Fibroblast of lung (primary cell): ENCODE measurements at places on chromosomes 5 and 9.
A peak's percentile ranks its signal among the peaks of the same experiment; 100 is the strongest.

GRCh38 chr9:136220017-136220729 is 15.2 kb upstream of the LHX3 start:
- DNase-seq, result peak; percentile 68

DNA sequence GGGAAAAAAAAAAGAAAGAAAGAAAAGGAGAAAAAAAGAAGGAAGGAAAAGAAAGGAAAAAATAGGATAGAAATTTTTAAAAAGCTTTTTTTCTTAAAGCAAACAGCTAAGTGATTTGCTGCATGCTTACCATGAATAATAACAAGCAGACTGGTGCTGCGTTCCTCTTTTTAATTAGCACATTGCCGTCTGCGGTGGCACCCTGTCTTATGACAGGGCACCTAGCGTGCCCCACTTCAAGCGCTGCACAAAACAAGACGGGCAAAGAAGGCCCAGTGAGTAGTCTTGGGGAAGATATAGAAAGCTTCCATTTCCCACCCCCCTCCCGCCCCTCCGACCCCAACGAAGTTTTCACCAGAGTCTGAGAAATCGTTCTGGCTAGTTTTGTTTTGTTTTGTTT is 513.9 kb downstream of the ZNF608 start:
- DNase-seq, result no peak

GRCh38 chr5:141758310-141758998 is 76.4 kb upstream of the ARAP3 start:
- DNase-seq, result no peak

GRCh38 chr9:117643288-117643654 is 60.9 kb upstream of the TLR4 start:
- DNase-seq, result no peak

- DNase-seq, result peak; percentile 28
These were observed 229.8 kb downstream of the BNC2 start for GRCh38 chr9:16640649-16641048.

GRCh38 chr9:78298046-78298765 is 1.3 kb downstream of the PSAT1 start:
- DNase-seq, result no peak

DNA sequence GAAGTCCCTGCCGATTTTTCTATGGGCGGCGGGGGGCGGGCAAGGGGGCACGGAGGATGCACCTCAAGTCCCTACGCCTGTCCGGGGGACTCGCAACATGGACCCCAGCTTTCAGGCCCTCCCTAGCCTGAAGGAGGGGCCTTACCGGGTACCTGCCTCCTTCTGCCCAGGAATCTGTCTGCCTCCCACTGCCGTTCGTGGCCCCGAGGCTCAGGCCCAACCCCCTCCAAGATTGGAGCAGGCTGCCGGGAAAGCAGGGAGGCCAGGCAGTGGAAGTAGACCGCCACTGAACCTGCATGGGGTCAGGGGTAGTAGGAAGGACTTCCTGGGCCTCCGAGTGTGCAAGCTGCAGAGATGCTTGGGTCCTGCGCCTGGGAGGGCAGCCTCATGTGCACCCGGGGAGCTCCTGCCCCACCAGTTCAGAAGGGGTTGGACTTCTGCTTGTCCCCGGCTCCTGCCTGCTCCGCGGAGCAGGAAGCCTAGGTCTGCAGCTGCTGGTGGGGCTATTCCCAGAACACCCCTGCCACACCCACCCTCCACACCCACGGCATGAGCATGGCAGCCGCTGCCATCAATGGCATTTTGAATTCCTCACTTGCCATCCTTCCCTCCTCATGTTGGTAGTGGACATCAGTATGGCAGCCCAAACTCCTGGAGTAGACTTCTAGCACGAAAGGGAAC is 1312.7 kb upstream of the ACO1 start:
- DNase-seq, result no peak

DNA sequence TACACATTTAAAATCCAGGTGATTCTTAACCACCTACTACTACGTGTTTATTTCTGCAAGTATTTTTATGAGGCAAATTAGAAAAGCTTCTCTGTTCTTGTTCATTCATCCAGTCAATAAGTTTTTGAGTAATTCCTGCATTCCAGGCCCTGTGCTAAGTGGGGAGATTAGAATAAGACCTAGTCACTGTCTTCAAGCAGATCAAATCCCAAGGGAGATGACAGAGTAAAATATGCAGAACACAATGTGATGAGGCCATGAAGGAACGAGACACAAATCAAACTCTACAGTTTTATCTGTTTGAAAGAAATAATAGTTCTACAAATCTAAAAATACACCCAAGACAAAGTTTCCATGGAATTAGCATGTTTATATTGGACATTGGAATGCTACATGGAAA is 158.8 kb downstream of the CEP120 start:
- no peak for DNase-seq

- DNase-seq, result peak; percentile 99
These were observed 13.0 kb downstream of the SLC25A25 start for GRCh38 chr9:128081056-128081455.

DNA sequence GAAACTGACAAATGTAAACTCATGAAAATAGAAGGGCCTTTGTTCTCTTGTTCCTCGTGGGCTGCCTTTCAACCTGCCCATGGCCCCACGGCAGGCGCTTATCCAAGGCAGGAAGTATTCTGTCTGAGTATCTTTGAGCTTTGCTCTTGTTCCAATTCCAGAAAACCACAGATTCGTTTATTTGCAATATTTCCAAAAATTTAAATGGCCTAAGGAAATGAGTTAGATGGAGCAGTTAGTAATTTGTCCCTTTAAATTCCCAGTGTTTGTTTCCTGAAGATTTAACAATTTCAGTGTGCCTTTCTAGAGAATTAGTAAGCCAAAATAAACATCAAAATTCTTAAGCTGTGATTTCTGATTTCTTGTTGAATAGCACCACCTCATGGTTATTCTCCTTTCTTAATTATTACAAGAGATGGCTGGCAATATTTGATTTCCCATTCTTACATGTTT is 299.4 kb upstream of the RASA1 start:
- DNase-seq, result peak; percentile 80

- DNase-seq, result no peak
These were observed 1.5 kb downstream of the ARPC5L start for GRCh38 chr9:124863371-124863871.

DNA sequence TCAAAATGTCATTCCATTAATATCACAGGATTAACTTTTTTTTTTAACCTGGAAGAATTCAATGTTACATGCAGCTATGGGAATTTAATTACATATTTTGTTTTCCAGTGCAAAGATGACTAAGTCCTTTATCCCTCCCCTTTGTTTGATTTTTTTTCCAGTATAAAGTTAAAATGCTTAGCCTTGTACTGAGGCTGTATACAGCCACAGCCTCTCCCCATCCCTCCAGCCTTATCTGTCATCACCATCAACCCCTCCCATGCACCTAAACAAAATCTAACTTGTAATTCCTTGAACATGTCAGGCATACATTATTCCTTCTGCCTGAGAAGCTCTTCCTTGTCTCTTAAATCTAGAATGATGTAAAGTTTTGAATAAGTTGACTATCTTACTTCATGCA is 20.6 kb downstream of the PCA3 start:
- no peak for DNase-seq

- DNase-seq, result no peak
These were observed 8.4 kb upstream of the GOLPH3 start for GRCh38 chr5:32182463-32183063.

DNA sequence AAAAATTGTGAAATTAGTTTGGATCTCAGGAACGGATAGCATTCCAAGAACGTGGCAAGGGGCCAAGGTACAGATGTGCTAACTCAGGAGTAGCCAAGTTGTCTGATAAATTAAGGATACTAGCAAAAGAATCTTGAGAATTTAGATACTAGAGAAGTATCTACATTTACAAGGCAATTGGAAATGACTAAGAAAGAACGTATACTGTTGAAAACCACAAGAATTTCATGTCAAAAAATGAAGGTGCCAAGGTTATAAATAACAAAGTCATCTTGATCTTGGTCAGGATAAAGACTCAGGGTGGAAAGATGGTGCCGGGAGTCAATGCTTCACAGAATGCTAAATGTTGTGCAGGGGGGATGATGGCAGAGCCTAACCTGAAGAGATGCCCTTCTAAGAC is 19.2 kb downstream of the CAPSL start:
- peak; percentile 94 for DNase-seq

DNA sequence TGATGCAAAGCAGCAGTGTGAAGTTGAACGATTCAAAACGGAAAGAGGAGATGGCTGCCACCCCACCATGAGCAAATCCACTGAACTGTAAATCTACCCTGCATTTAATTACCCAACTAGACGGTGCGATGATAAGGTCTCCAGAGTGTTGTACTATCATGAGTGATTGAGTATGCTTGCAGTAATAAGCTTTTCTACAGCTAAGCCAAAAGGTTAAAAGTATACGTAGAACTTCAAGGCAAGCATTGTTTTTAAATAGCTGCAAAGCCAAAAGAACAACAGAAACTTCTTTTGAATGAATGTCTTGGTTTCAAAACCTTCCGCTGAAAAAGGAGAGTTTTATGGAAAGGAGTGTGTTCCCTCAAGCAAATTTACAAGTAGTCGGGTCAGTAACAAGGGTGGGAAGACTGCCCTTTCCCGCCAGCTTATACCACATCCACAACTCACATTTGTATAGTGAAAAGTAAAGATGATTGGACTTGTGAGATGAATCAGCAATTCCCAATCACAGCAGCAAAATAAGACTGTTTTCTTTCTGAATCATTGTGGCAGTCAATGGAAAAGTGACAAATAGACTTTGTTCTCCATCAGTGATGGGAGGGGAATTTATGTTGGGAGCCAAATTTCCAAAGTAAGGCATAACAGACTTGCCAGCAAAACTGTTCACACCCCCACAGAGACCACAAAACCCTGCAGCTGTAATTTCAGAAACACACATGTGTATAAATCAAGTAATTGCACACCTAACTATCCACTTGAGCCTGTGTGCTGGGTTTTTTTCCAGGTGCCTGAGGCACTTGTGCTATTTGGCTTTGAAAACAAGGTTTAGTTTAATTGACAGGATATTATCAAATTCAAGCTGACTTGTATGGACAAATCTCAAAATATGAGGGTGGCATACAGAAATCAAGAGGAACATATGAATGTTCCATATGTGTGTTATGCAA is 407.7 kb upstream of the GRAMD2B start:
- peak; percentile 42 for DNase-seq

- no peak for DNase-seq
These were observed 49.0 kb downstream of the FSD1L start for GRCh38 chr9:105496826-105497225.

- no peak for DNase-seq
These were observed 9.1 kb downstream of the MAN1B1 start for GRCh38 chr9:137095664-137096517.

DNA sequence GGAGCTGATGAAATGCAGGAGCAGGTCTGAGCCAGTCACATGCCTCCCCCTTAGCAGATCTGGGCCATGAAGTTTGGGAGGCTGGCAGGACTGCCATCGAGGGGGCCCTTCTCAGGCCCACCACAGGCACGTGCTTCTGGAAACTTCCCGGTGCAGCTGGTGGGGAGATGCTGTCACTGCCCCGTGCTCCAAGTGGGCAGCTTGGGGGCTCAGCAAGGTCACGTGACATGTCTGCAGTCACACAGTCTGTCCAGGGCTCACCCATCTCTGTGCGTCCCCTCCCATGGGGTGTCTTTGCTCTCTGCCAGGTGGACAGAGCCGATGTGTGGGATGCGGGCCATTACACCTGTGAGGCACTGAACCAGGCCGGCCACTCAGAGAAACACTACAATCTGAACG is 79.4 kb upstream of the ASS1 start:
- DNase-seq, result no peak

DNA sequence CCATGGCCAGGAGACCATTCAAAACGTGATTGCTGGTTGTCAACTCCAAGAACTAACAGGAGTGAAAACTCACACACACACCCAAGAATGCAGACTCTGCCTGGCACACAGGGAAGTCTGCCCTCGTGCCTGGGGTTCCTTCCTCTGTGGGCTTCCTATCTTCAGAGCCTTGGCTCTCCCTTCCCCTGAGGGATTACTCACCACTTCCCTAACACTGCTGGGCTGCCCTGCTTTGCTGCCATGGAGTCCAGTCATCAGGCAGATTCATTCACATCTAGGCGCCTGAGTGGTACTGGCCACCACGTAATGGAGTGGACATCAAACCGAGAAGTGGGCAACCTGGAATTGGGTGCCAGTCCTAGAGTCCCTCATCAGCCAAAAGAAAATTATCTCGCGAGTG is 76.4 kb upstream of the PRSS3 start:
- DNase-seq, result no peak

GRCh38 chr9:37421914-37422288 is 595 bp upstream of the GRHPR start:
- peak; percentile 20 for DNase-seq

GRCh38 chr5:163978897-163979296 is 473.5 kb downstream of the MAT2B start:
- DNase-seq, result no peak

- DNase-seq, result no peak
These were observed 6.2 kb upstream of the RNF130 start for GRCh38 chr5:180077594-180078284.

DNA sequence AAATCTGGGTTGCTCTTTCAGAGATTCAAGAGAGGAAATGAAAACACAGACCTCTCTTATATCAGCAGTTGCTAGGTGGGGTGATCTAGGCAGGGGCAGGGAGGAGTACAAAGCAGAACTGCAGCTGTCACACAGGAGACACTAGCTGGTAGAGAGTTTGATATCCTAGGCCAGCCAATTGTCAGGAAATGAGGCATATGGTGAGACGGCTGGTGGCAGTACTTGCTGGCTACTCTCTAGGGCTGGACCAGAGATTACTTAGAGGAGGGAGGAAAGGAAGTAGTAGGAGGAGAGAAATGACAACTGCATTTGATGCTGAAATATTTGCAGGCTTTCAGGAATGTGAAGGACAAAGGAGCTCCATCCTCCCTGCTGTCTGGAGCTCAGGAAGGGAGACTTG is 113.8 kb downstream of the TRIM32 start:
- DNase-seq, result no peak

DNA sequence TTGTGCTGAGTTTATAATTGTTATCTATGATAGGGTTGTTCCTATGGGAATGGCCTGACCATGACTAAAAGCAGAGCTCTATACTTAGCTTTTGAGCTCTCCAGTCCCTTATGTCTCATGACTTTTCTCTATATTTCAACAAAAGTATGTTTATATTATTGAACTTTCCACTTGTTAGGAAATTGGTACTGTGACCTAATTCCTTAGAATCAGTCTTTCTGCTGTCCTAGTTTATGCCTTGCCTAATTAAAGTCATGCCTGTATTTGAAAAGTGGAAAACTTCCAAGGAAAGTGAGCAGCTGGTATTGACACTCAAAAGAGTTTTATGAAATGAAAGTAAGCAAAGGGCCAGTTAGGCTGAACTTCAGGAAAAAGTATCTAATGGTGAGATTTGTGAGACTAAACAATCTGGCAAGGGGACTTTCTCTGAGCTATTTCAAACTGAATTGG is 68.6 kb downstream of the XRCC4 start:
- peak; percentile 87 for DNase-seq

DNA sequence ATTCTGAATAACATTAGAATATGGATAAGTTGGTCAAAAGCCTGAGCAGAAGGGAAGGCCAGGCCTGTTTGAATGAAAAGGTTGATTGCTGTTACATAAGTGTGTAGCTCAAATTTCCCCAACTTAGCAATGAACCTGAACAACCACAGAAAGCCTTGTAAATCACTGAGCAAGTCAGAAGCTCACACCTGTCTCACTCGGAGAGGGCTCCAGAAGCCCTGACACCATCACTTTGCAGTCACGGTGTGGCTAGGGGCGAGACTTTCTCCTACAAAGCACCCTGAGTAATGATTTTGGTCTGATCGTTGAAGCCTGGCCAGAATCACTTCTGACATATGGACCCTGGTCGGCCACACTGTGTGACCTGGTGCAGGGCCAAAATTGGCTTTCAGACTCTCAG is 62.0 kb downstream of the MTX3 start:
- DNase-seq, result no peak
